ENCODE measurements at places on chromosomes 6 and 20.

- DNase-seq: no peak
Observed at GRCh38 chr6:149237464-149237863, 80.0 kb upstream of the TAB2 start.

GRCh38 chr6:37762806-37763205, 56.7 kb upstream of the ZFAND3 start:
- no peak for DNase-seq

DNA sequence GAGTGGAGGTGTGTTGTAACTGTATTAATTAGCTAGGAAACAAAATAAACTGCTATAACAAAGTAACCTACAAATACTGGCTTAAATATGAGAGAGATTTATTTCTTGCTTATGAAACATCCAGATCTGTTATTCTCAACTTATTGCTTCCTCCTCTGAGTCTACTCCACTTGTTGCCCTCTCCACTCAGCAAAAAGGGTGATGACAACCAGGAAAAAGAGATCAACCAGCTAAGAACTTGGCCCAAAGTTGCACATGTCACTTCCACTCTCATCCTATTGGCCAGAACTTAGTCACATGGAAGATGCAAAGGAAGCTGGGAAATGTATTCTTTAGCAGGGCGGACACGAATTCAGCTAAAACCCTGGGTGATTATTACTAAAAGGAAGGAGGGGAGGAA, 5.2 kb upstream of the TP53RK start:
- no peak for DNase-seq

GRCh38 chr6:36484736-36485135, 41.9 kb downstream of the KCTD20 start:
- no peak for DNase-seq

- no peak for DNase-seq
Observed at GRCh38 chr6:31794866-31795615, 511 bp downstream of the VARS1 start.

DNA sequence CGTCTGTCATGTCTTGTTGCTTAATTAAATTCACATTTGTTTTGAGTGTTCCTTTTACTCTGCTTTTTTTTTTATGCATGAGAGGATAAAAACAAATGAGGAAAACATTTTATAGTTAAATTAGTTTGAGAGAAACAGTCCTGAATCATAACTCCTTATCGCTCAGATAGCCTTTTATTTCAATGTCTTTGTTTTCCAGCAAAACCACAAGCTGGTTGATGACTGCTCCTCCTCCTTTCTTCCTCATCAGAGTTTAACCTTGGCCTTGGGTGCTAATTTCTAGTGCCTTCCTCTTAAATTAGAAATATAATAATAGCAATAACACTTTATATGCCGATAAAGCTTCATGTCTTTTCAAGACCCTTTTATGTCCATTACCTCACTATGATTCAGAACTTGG, 3.1 kb downstream of the NOX3 start:
- DNase-seq: no peak

DNA sequence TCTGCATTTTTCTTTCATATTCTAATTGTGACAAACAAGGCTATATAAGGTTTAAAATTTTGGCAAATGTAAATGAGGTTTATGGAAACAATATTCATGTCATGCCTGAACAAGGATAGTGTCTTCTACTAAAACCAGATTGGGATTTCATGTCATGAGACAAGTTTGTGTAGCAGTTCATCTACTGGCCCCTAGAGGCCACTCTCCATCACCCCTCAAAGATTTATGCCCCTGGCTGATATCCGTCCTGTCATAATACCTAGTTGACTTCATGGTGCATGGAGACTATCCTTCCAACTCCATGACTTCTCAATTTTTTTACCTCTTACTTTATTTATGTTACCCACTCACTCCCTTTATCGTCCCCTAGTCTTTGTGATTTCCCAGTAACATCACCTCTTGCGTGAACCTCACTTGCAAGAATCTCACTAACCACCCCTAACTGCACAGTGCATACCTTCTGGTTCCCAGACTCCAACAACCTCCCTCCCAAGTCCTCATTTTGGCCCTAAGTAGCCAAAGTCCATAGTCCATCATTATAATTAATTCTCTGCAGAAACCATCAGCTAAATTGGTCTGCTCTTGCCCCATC, 179.8 kb downstream of the TASP1 start:
- DNase-seq: no peak

GRCh38 chr20:39112178-39112743, 150.1 kb downstream of the DHX35 start:
- no peak for DNase-seq

- DNase-seq: no peak
Observed at GRCh38 chr20:10513931-10514575, 78.9 kb downstream of the SLX4IP start.

GRCh38 chr6:160057080-160057479, 64.5 kb upstream of the SLC22A1 start:
- DNase-seq: no peak

- no peak for DNase-seq
Observed at GRCh38 chr6:53263917-53264316, 84.8 kb downstream of the ELOVL5 start.

GRCh38 chr6:41027241-41027640, 11.8 kb downstream of the UNC5CL start:
- no peak for DNase-seq

GRCh38 chr6:107965746-107966145, 7.7 kb upstream of the SEC63 start:
- no peak for DNase-seq

DNA sequence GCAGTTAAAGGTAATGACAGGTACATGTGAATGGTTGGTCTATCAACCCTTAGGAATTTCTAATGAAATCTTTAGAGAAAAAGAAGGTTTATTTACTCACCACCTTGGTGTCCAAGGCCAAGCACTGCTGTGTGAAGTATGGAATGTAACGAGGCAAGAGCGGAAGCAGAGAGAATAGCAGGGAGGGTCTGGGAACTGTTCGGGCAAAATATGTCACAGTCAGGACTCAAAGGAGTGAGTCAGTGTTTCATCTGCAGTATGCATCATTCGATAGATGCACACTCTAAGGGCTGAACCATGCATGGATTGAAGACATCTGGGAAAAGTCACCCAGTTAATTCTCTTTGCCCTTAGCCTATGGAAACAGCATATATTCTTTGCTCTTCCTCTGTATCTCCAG, 33.2 kb downstream of the ADGRF5 start:
- no peak for DNase-seq

DNA sequence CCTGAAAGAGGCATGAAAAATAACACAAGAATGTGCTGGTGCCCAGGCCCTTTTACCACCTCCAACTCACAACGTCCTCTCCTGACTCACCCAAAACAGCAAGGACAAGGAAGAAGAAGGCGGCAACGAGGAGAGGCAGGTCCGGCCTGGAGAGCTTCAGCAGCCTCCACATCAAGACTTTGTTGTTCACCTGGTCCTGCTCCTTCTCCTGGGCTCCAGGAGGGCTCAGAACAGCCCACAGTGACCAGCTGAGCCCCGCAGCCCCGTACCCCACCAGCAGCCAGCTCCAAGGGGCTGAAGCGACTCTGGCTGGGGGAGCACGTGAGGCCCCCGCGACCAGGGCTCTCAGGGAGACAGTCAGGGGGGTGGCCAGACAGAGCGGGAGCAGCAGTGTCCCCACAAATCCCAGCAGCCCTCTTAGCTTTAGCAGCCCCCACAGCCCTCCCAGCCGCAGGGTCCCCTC, 857 bp downstream of the TAP2 start:
- no peak for DNase-seq
